ENCODE measurements at places on chromosomes 12 and 14. TPM values are rescaled to one million over a fixed set of nuclear protein-coding genes. Genes with fewer than 3 reads are reported as not detected.

- no peak for DNase-seq
Measured at GRCh38 chr12:62604373-62604772, 137.7 kb downstream of the MON2 start.

DNA sequence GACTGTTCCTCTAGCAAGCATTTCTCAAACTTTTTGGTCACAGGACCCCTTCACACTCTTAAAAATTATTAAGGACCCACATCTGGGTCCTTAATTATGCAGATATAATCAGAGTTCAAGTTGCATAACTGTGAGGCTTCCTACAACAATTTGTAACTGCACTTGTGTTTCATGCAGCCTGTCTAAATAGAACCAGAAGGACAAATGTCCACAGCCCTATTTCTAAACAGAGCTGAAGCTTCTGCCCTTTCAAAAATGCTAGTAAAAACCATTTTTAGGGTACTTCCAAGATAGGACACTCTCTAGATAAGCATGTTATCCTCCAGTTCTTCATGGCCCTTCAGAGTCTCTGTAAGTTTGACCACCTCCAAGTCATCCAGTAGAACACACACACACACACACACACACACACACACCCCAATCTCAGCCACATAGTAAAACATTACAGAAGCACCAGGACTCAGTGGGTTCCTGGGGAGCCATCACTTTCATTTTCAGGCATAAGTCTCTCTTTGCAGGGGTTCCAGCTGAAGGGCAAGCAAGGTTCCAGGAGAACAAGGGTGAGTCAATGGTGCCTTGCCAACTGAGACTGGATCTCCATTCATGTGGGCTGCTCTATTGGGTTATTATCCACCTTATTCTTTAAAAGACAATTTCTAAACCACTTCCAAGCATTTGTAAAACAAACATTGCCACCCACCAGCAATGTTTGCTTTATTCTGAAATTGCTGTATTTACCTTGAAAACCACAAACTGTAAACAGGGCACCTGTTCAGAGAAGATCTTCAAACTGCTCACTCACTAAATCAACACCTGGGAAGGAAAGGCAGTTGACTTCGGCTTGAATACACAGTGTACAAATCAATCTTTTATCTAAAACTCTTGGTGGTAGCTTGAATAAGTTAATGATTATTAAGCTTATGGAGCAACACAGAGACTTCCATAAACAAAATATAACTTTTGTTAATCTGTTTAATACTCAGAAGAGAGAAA lies 64.1 kb downstream of the ITPR2 start:
- DNase-seq: no peak

DNA sequence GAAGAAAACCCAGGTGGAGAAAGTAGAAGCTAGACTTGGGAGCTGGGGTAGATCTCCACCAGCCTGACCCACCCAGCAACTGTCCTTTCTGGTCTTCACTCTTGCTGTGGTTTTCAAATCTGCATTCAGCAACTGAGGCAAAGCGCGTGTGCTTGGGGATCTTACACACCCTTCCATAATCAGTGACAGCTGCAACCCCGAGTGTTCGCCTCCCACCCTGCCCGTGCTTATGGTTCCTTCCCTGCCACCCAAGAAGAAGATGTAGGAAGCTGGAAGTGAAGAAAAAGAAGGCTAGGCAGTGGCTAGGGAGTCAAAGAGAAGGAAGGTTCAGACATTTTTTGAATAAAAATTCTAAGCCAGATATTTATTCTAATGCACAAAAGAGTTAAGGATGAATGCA lies 162.6 kb upstream of the CCND2 start:
- no peak for DNase-seq

DNA sequence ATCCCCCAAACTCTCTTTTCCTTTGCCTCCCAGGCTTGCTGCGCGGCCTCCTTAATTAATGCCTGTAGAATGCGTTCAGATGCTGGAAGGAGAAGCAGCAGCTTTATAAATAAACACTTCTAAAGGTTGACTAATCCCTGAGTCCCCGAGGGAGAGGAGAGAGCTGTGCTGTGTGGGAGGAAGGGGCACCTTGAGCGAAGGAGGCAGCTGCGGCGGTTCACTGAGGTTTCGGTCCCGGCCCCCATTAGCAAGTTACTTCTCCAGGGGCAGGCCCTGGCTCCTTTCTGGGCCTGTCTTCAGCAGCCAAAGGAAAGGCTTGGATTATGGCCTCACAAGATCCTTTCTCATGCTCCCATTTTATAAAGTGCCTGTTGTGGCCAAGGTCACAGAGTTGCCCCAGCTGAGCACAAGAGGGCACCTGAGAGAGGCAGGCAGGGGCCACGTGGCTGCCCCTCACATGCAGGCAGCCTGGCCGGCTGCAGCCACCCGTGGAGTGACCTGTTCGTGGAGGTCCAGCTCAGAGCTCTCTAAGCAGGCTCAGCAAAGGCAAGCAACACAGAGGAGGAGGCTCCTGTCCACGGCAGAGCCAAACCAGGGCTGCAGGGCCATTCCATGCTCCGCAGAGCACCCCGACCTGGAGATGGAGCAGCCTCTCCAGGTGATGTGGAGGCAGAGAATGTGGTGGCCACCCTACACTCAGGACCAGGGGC lies 15.0 kb upstream of the CACNA2D4 start:
- no peak for DNase-seq

- no peak for DNase-seq
Measured at GRCh38 chr12:103712216-103712615, 125.1 kb downstream of the STAB2 start.

- no peak for DNase-seq
Measured at GRCh38 chr14:75084513-75084912, 15.1 kb downstream of the ZC2HC1C start.

GRCh38 chr14:67487937-67488893 lies at the start of gene TMEM229B:
Gene TMEM229B, minus strand, starts transcription at chr14:67488721. Its CDS starts 14,798 bp downstream, at chr14:67473923.
- no peak for DNase-seq

- no peak for DNase-seq
Measured at GRCh38 chr12:6536894-6537579, 2.7 kb downstream of the GAPDH start.

DNA sequence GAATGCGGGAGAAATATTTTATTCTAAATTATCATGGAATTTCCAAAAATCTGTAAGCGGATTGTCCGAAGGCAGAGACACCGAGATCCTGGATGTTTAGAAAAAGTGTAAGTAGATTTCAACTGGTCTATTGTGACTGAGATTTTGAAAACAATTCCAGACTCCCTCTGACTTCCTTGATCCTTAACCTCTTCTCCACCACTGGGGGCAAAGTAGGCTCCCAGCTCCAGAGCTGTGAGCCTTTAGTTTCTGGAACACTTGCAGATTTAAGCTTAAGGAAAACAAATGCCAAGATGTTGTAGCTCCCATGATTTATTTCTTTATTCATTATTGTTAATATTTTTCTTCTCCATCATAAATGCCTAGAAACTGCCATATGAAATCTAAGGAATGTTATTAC lies 1320.5 kb upstream of the SEL1L start:
- DNase-seq: no peak

- no peak for DNase-seq
Measured at GRCh38 chr12:64706306-64706705, 52.9 kb downstream of the GNS start.

DNA sequence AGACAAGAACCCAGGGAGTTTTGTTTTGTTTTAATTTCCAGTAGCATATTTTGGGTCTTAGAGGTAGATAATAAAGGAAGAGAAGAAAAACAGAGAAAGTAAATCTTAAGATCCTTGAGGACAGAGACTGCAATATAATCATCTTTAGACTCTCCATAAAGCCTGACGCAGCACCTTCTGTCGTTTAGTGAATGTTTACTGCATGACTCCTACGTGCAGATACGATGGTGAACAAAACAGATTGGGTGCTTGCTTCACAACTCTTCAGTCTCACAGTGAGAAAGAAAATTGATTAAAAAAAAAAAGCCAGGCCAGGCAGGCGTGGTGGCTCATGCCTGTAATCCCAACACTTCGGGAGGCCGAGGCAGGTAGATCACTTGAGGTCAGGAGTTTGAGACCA lies 86.9 kb downstream of the STON2 start:
- DNase-seq: no peak

GRCh38 chr14:30914812-30915211 lies 40.5 kb downstream of the COCH start:
- no peak for DNase-seq

GRCh38 chr12:12399776-12400305 lies 43.0 kb downstream of the BORCS5 start:
- no peak for DNase-seq

GRCh38 chr12:98274430-98275130 lies 240.8 kb upstream of the TMPO start:
- DNase-seq: no peak

GRCh38 chr14:89042021-89042420 lies 217.6 kb downstream of the TTC8 start:
- DNase-seq: no peak

DNA sequence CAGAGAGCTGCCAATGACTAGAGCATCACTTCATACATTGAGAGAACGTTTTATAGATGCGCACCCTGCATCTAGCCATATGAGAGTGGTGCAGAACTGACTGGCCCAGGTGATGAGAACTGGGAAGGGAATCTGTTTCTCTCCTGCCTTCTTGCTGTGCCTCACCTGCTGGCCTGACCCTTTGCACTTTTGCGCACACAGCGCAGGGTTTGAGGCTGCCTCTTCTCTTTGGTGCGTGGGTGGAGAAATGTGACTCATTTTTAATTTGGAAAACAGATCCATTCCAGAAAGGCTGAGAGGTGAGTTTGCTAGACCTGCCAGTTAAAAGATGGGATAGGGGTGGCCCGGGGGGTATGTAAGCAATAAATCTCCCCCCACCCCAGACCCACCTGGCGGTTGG lies 453 bp upstream of the ESRRB start:
- no peak for DNase-seq

DNA sequence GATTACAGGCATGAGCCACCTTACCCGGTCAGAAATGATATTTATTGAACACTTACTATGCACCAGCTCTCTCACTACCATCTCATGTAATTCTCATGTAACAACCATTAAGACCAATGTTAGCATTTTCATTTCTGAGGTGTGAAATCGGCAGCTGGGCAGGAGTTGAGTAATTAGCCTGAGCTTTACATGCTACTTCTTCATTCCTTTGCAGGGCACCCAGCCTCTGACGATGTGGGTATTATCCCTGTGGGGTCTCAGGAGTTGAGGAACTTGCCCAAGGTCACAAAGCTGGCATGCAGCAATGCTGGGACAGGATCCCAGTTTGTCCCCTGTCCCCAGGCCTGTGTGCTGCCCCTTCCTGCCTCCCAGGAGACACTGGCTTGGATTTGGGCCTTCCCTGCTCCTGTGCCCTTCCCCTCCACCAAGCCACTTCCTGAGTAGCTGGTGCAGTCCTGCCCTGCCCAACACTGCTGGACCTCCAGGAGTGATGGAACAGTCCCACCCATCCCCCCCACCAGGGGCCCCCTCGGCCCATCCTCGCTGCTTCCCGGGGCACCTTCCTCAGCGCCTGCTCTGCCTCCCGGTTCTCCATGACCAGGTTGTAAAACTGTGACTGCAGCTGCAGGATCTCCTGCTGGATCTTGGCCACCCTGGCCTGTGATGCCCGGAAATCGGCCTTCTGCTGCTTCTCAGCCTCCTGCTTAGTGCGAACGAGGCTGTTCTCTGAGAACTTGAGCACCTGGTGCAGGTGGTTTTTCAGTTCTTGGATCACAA lies 14.7 kb downstream of the RITA1 start:
- DNase-seq: no peak

DNA sequence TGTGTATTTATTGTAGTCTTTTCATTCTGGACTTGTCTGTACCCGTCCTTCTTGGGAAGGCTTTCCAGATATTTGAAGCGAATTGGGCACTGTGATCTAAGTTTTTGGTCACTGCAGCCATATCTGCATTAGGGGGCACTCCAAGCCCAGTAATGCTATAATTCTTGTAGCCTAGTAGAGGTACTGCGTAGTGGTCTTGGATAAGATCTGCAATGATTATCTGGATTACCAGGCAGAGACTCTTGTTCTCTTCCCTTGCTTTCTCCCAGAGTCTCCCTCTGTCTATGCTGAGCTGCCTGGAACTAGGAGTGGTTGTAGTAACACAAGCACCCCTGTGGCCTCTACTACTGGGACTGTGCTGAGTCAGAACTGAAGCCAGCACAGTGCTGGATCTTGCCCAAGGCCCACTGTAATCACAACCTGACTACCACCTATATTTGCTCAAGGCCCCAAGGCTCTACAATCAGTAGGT lies 30.0 kb downstream of the SLC38A2 start:
- DNase-seq: no peak

GRCh38 chr12:131007031-131007739 lies 53.5 kb downstream of the ADGRD1 start:
- DNase-seq: no peak

- DNase-seq: no peak
Measured at GRCh38 chr12:5524769-5525436, 93.0 kb downstream of the NTF3 start.

DNA sequence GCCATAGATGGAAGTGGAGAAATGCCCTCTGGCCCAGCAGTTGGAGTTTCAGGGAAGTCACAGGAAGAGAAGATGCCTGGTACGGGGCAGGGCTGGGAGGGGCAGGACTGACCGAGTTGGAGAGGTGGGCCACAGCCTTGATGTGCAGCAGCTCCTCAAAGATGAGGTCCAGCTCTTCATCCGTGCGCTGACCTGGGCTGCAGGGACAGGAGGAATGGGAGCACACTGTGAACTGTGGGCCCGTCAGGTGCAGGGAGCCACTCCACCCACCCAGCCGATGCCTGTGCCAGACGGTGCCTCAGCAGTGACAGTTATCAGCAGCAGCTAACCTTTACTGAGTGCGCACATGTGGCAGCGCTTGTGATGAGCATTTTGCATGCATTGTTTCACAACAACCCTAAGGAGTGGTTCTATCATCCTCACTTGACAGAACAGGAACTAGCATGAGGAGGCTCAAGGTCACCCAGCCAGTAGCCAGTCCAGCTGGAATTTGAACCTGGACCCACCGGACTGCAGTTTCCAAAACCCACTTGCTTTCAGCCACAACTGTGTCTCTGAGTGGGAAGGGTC lies 8.4 kb downstream of the RAPGEF3 start:
- no peak for DNase-seq

DNA sequence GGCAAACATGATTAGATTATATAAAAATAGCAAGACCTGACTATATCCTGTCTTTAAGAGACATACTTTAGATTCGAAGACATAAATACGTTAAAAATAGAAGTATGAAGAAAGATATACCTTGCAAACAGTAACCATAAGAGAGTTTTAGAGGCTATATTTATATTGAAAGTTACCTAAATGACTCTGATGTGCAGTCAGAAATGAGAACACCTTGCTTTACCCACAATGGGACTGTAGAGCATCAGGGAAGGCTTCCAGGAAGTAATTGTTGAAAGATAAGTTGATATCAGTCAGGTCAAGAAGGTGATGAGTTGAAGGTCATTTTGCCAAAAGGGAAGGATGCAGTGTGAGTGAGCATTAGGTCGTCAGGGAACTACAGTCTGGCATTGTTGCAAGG lies 110.2 kb downstream of the NEDD1 start:
- DNase-seq: no peak

GRCh38 chr12:119100933-119101332 lies 77.8 kb upstream of the HSPB8 start:
- DNase-seq: no peak

The TPPP2 gene
- total RNA-seq: not detected

The CDK17 gene
- total RNA-seq: 97.6 TPM

The GAS2L3 gene
- total RNA-seq: 12.8 TPM

The NEDD1 gene
- total RNA-seq: 35.6 TPM

The ERP27 gene
- not detected for total RNA-seq

The ABHD12B gene
- total RNA-seq: not detected

The DLK1 gene
- total RNA-seq: not detected

The LHX5 gene
- total RNA-seq: not detected

The DCN gene
- 1,972 TPM for total RNA-seq

The KIF5A gene
- total RNA-seq: 2.7 TPM

The KRT77 gene
- total RNA-seq: not detected

The CACNA1C gene
- total RNA-seq: 70.0 TPM

The SLC25A47 gene
- not detected for total RNA-seq
